ENCODE measurements at places on chromosomes 7 and 10. TPM values are rescaled to one million over a fixed set of nuclear protein-coding genes. Genes with fewer than 3 reads are reported as not detected.

- DNase-seq, result no peak
Measured at GRCh38 chr10:48742891-48743860, 58.5 kb downstream of the WDFY4 start.

DNA sequence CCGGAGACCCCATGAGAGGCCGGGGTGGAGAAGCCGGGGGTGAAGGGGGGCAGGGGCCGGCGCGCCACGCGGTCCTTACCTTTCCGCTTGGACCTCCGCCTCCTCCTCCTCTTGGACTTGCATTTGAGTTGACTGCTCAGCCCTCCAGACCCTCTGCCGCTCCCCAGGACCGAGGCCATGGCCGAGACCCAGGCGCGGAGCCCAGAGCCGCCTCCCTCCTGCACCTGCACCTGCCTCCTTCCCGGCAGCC, 428 bp downstream of the ADARB2 start:
- no peak for DNase-seq

- DNase-seq, result peak; percentile 66
Measured at GRCh38 chr7:76364198-76364584, 5.4 kb upstream of the YWHAG start.

DNA sequence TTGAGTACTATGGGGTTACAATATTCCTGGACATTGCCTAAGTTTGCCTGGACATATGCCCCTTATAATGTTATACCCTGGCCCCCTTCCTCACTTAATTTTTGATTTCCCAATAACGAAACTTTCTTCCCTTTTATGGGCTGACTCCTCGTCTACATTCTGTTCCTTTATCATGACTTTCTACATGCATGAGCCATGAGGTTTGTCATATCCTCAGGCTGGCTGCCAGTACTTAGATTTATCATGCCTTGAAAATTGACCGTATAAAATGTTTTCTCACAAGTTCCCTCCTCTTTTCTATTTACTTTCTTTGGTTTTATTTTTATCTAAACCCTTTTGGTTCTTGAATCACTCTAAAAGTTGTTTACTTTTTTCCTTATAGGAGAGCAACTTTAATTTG, 4.7 kb downstream of the DNAH11 start:
- no peak for DNase-seq

DNA sequence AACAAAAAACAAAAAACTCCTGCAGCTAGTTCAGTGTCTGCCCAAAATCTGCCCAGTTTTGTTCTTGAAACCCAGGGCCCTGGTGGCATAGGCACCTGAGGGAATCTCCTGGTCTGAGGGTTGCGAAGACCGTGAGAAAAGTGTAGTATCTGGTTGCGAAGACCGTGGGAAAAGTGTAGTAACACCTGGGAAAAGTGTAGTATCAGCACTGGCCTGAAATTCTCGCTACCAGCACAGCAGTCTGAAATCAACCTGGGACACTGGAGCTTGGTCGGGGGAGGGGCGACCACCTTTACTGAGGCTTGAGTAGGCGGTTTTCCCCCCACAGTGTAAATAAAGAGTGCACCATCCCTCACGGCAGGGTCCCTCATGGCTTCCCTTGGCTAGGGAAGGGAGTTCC, 82.5 kb upstream of the SP4 start:
- DNase-seq, result no peak

DNA sequence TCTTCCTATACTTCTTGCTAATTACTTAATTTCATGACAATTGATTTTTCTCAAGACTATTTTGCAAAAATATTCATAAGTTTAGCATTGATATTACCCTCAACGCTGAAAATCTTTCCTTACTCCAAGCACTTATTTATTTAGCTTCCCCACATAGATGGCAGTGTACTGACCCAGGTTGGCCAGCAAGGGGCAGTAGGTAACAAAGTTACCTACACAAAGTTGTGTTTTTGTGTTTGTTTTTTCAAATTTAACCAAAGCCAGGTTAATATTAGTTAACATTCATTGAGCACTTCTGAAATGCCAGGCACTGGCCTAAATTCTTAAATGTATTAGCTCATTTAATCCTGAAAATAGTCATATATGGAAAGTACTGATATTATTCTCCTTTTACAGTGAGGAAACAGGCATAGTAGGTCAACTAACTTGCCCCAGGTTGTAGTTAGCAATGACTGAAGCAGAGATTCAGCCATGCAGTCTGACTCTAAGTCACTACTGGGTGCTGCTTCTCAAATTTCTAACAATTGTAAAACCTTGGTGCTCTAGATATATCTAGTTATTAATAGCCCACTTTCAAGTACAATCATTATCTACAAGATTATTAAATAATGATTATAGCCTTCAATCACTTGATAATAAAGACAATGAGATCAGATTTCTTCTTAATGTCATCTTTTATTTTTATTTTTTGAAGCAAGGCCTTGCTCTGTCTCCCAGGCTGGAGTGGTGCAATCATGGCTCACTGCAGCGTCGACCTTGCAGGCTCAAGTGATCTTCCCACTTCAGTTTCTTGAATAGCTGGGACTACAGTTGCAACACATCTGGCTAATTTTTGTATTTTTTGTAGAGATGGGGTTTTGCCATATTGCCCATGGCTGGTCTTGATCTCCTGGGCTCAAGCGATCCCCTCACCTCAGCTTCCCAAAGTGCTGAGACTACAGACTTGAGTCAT, 5.8 kb upstream of the GGCT start:
- no peak for DNase-seq

DNA sequence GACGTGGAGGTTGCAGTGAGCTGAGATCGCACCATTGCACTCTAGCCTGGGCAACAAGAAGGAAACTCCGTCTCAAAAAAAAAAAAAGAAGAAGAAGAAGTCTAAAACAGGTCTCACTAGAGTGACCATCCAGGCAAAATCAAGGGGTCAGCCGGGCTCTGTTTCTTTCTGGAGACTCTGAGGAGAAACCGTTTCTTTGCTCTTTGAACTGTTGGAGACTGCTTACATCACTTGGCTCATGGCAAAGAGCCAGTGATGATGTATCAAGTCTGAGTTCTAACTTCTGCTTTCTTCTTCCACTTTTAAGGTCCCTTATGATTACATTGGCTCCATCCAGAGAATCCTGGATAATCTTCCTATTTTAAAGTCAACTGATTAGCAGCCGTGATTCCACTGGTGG, 306.8 kb downstream of the WDR11 start:
- no peak for DNase-seq

DNA sequence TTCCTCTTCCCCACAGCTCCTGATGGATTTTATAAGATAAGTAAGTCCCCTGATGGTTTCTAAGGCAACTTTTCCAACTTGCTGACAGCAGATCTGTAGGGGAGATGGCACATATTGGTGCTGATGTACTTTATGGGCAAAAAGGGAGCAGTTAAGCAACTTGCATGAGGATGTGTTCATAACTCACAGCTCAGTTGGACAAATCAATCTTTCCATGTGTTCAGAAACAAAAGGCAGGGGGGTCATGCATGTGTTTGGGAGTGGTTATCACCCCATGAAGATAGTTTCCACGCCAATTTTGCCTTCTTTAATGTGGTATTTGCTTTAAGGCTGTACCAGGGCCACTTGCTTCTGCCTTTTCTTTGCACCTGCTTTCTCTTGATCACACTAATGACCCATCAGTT, 6.1 kb downstream of the RBM20 start:
- no peak for DNase-seq

- DNase-seq, result no peak
Measured at GRCh38 chr10:82692458-82692857, 817.5 kb downstream of the NRG3 start.

- DNase-seq, result no peak
Measured at GRCh38 chr7:111115966-111116365, 25.0 kb downstream of the LRRN3 start.

GRCh38 chr10:102845352-102845902, 8.2 kb upstream of the CYP17A1 start:
- DNase-seq, result no peak

DNA sequence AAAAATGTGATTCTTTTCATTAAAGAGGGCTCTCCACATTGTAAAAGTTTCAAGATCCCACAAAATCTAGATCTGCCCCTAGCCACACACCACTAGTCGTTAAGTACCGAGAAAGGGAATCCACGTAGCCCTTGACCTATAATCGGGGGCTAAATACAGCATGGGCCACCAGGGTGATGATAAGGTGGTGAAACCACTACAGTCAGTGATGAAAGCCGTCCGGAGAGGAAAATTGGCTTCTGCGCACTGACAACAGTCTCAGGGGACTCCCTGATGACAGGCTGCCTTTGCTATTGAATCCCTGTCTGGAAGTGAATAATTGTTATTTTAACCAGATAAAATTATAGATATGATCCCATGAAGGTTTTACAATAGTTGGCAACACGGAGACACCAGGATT, 4.6 kb downstream of the TECTB start:
- no peak for DNase-seq

GRCh38 chr7:593324-594115, 73.9 kb upstream of the PDGFA start:
- no peak for DNase-seq

DNA sequence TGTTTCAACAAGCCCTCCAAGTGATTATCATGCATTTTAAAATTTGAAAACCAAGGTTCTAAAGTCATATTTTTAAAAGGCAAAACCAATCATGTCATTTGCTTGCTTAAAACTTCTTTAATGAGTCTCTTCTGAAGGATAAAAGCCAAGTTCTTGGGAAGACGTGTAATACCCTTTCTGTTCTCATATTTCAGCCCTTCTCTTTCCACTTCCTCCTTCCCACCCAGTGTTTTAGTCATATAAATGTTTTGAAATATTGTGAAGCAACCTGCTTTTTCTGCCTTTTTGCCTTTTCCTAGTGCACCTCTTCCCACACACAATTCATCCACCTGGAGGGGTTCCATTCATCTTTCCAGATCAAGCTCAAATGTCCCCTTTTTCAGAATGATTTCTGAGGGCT, 211.1 kb upstream of the LRRTM3 start:
- DNase-seq, result no peak

PNLIPRP2 gene
- not detected for total RNA-seq

TMEM196 gene
- not detected for total RNA-seq

PNLIPRP1 gene
- not detected for total RNA-seq

ABCB8 gene
- 19.6 TPM for total RNA-seq

BICC1 gene
- total RNA-seq, result 91.3 TPM

VAX1 gene
- total RNA-seq, result 0.27 TPM

GFRA1 gene
- 8.2 TPM for total RNA-seq

All from Caki2 (cell line).